Hematopoietic multipotent progenitor cell treated with erythropoietin and hydrocortisone succinate and interleukin-3 and kit ligand, for 6 days (in vitro differentiated cells): ENCODE measurements at places on chromosomes 7 and 10.

GRCh38 chr10:117162093-117163060 lies 24.3 kb upstream of the VAX1 start:
- no peak for DNase-seq

- no peak for DNase-seq
Observed at GRCh38 chr10:60784641-60785040, 6.4 kb downstream of the CDK1 start.

DNA sequence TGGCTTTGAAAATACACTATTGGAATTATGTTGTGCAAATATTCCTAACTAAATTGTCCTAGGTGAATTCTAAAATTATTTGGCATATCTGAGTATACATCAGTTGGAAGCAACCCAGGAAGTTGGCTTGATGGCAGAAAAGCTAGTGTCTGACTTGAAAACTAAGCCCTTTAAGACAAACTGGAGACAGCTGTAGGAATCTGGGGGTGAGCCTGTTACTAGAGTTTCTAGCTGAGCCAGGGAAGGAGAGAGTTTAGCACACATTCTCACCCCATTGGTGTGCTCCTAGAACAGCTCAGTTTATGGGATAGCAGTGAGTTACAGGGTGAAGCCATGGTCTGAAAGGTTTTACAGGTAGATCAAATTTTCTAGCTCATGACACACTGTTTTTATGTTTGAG lies 210.2 kb upstream of the SLC26A5 start:
- no peak for DNase-seq

- DNase-seq: no peak
Observed at GRCh38 chr7:26001662-26002244, 150.2 kb upstream of the NFE2L3 start.

- no peak for DNase-seq
Observed at GRCh38 chr7:107882766-107883165, 8.2 kb upstream of the DLD start.

- DNase-seq: no peak
Observed at GRCh38 chr7:95584769-95585425, 11.4 kb downstream of the PDK4 start.

GRCh38 chr7:71864130-71864529 lies 548.0 kb downstream of the CALN1 start:
- DNase-seq: no peak

DNA sequence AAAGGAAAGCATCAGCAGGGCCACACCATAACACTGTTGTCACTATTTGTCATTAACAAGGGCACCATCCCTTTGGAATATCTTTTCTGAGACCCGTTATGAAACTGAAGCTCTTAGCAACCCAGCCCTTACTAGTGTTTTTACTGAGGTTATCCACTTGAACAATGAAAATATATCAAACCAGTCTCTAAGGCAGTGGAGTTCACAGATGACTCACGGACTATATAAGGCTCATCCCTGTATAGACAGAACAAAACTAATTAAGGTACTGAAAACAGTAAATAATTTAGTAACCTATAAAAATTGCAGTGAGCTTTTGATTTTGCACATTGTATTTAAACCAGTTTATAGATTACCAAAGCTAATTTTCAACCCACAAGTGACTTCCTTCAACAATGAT lies 196.0 kb downstream of the ELAPOR2 start:
- no peak for DNase-seq

DNA sequence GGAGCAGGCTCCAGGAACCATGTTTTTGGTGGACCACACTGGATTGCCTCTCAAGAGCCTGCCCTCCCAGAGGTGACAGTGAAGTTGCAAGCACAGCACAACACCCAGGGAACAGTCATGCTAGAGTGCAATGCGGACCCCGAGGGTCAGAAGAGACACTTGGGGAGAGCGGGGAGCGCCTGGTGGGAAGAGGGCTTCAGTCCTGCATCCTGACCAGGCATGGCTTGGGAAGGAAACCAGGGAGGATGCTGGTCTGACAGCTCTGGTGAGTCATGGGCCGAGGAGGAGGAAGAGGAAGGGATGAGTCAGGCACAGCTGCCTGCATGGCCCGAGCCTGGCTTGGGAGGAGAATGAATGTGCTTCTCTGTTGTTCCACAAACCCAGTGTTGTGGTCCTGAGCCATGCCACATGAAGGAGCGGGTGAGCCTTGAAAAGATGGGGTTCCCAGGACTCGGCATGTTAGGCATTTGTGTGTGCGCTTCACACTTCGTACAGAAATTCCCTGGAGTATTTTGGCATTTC lies 29.5 kb upstream of the ANKRD2 start:
- DNase-seq: peak; percentile 50

DNA sequence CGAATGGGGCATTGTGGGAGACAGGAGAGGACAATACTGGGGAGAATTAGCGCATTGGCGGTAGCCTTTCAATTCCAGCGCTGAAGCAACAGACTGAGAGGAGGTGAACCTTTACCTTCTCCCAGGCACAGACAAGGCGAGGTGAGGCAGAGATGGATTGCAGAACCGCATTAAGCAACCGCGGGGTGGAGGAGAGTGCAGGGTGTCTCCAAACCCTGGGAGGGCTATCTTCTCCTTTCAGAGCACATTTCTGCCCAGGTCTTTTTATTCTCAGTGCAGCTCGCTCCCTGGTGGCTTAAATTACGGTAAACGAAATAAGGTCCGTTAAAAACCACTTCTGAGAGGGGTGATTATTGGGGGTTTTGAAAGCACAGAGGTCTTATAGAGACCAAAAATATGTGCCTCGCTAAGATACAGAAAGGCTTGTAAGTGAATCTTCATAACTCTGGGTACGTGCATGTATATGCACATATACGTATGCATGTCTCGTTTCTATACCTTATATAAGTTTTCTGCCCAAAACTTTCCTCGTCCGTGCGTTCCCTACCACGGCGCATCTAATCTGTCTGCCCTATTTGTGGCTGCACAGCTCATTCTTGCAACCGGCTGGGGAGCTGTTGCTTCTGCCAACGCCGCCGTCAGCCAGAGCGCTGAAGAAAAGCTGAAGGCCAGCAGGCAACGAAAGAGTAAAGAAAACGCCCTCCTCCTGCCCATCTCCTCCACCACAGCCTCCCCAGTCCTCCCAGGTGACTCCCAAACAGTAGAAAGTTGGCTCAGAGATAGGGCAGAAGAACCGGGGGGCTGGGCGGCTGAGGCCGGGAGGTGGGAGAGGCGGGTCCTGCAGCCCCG lies 895 bp upstream of the ZNF804B start:
- DNase-seq: peak; percentile 22

DNA sequence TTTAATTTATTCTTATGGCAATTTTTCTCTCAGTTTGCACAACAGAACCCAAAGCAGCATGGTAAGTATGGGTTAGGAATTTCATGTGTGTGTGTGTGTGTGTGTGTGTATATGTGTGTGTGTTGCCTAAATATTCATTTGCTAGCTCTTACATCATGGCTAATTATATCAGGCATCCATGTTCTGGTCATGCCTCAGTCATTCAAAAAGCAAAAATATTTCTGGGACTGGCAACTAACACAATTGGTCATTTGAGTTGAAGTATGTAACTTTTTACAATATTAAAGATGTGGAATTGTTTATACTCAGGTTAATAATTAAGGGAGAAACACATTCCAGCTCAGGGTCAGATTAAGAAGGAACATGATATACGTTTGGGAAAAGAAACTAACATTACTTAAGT lies 67.6 kb upstream of the PHYHIPL start:
- no peak for DNase-seq

GRCh38 chr7:3302681-3303320 lies 1.7 kb downstream of the SDK1 start:
- no peak for DNase-seq

GRCh38 chr10:5560817-5561703 lies 36.3 kb downstream of the CALML3 start:
- DNase-seq: no peak

GRCh38 chr10:45380903-45381620 lies 7.0 kb downstream of the ALOX5 start:
- DNase-seq: no peak

DNA sequence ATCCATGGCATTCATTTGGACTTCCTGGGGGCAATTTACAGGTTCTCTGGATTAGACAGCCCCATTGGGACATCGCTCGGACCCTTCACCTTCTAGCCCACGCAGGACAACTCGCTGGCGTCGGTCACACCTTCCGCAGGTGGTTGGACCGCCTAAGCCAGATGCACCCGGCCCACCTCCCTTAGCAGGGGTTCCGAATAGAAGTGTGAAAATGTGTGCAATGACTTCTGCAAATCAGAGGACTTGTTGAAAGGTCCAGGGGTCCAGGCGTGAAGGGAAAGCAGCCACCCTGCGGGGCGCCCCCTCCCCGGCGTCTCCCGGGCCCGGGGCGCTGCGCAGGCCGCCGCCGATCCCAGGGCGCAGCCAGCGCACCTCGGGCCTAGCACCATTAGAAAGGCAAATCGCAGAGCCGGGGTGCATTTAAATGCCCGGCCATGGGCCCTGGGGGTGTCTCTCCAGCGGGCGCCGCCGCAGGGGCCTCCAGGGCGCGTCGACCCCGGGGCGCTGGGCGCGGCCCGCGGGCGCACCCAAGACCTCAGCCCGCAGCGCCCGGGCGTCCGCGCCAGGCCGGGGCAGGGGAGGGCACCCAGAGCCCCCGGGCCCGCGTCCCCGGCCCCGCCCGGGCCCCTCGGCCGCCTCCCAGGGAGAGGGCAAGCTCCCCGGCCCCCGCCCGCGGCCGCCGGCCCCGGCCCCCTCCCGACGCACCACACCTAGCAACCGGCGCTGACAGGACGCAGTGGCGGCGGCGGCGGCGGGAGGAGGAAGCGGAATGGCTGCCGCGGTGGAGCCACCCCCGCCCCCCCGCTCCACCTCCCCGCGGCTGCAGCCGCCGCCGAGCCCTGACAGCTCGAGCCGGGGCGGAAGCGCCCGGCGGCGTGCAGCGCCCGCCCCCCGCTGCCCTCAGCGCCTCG lies 1.2 kb downstream of the JAZF1 start:
- peak; percentile 83 for DNase-seq

GRCh38 chr10:35607475-35608327 lies 2.6 kb downstream of the GJD4 start:
- DNase-seq: no peak

GRCh38 chr7:5507013-5507412 lies 83.4 kb upstream of the TNRC18 start:
- no peak for DNase-seq

GRCh38 chr7:32616625-32617024 lies 121.3 kb downstream of the AVL9 start:
- peak; percentile 14 for DNase-seq
